ENCODE measurements at places on chromosomes 7 and 10. TPM values are rescaled to one million over a fixed set of nuclear protein-coding genes. Genes with fewer than 3 reads are reported as not detected.

The SMIM30 gene
- total RNA-seq: 49.7 TPM

The PRSS37 gene
- total RNA-seq: not detected

The HMX2 gene
- 1.3 TPM for total RNA-seq

The CDC14C gene
- total RNA-seq: not detected

- no peak for DNase-seq
Measured at GRCh38 chr7:106369816-106370215, 85.0 kb upstream of the NAMPT start.

DNA sequence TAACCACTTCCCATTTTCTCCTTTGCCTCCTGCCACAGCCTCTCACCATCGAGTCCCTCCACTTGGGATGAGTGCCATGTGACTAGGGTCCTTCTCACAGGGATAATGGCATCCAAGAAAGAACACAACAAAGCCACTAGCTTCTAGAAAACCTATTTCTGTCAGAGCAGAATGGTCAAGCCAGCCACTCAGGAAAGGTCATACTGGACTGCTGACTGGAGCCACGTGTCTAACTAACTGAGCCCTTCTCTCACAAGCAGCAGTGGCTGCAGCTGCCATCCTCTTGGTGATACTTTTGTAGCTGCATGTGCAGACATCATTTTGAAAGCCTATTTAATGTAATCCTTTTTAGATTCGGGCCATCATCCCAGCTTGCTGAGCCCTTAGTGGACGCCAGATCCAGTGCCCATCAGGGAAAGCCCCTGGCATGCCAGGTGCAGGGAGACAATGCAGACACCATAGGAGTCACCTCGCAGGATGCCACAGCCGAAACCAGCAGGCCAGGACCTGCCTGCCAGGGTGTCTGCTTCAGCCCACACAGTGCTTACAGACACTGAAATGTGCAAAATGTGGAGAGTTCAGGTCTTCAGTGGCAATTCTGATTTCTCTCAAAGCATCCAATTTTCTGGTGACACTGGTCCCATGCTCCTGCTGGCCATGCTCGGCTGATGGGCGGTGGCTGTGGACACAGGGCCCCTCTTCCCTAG, 98.3 kb upstream of the DDC start:
- DNase-seq: no peak

GRCh38 chr10:13414855-13415254, 66.8 kb upstream of the SEPHS1 start:
- no peak for DNase-seq

DNA sequence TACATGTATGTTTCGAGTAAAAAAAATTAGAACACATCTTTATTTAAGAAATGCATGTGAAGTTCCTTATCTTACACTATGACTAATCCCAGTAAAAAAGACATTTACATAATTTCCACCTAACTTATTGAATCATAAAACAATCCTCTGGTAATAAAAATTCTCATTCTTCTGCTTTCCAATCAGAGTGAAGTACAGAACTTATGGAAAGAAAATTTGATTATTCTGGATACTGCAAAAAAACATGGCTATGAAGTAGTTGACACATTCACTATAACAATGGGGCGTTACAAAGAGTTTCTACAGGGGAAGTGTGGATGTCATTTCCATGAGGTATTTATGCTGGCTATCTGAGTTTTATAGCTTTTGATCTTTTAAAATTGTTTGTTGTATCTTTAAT, 57.7 kb upstream of the WNT16 start:
- DNase-seq: no peak

DNA sequence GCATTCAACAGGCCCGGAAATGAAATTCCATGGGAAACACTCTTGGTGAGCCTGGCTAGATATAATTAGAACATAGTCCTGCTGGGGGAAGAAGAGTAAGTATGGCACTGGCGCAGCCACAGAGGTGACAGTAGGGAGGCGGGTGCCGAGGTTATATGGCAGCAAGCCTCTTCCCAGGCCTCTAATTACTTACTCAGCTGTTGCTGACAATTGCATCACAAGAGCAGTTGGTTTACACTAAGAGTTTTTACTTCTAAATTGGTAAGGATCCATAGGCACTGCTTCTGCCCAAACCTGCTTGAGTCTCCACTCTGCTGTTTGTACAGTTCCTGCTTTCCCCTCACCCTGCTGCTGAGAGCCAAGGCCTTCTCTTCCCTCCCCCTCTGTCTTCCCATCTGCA, 93.3 kb upstream of the DUSP5 start:
- no peak for DNase-seq

DNA sequence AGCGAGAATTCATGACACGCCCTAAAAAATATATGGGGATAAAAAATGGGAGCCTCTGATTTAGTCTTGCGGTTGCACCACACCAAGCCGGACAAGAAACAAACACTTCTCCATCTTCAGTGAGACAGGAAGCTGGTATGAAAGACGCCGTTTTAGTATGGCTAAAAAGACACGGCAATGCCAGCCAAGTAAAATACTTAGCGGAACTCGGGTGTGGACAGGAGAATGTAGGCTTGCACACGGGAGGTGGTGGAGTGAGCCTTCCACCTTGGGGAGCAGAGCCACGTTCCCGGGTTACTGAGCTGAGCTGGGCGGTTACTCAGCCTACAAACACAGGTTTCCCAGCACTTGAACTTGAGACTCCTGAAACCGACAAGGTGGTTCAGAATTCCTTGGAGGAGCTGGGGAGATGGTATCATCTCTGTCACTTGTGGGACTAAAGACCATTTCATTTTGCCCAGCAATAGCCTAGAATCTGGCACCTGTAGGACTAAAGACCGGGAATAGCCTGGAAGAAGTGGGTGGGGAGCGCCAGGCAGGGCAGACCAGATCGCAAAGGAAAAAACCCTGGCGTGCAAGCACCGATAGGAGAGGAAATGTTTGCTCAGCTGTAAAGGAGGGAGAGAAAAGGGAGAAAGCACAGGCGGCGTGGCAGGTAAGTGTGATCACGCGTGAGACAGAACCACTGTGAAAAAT, 34.8 kb upstream of the SEPHS1 start:
- DNase-seq: no peak

DNA sequence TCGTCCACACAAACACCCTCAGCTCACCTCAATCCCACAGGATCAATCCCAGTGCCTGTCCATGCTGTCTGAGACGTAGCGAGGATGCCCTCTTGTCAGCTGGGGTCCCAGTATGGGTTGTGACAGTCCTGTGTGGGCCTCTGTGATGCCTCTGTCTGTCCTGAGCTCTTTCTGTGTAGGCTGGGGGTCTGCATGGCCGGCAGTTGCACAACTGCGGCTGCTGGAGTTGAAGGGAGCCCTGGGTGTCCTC, 12.4 kb downstream of the ANTXRL start:
- no peak for DNase-seq

DNA sequence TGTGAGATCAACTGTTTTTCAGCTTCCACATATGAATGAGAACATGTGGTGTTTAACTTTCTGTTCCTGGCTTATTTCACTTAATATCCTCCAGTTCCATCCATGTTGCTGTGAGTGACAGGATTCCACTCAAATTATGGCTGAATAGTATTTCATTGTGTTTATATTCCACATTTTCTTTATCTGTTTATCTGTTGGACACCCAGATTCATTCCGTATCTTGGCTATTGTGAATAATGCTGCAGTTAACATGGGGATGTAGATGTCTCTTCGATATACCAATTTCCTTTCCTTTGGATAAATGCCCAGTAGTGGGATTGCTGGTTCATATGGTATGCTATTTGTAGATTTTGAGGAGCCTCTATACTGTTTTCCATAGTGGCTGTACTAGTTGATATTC, 47.9 kb downstream of the GALNT11 start:
- DNase-seq: no peak

GRCh38 chr10:86023931-86024280, 342.7 kb downstream of the GRID1 start:
- no peak for DNase-seq

- no peak for DNase-seq
Measured at GRCh38 chr7:34015651-34016050, 110.3 kb downstream of the BMPER start.

- DNase-seq: no peak
Measured at GRCh38 chr10:22148961-22149360, 68.9 kb downstream of the EBLN1 start.

- no peak for DNase-seq
Measured at GRCh38 chr7:128878226-128879105, 15.8 kb downstream of the ATP6V1F start.

- DNase-seq: no peak
Measured at GRCh38 chr10:126027692-126028091, 131.3 kb downstream of the FANK1 start.

- DNase-seq: peak; percentile 22
Measured at GRCh38 chr10:130808686-130809085, 502.8 kb downstream of the TCERG1L start.

DNA sequence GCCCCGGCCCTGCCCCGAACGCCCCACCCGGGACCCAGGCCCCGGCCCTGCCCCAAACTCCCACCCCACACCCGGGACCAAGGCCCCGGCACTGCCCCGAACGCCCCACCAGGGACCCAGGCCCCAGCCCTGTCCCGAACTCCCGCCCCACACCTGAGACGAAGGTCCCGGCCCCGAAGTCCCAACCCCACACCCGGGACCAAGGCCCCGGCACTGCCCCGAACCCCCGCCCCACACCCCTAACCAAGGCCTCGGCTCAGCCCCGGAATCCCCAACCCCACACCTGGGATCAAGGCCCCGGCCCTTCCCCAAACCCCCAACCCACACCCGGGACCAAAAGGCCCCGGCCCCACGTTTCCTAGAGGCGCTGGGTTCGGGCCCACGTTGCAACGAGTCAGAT, 1.1 kb upstream of the LARP4B start:
- no peak for DNase-seq

GRCh38 chr7:25775999-25776743, 375.8 kb upstream of the NFE2L3 start:
- DNase-seq: no peak

GRCh38 chr7:105655067-105655466, 73.8 kb upstream of the EFCAB10 start:
- no peak for DNase-seq

GRCh38 chr7:130398526-130399090, 18.3 kb downstream of the CPA1 start:
- no peak for DNase-seq

- no peak for DNase-seq
Measured at GRCh38 chr7:20199015-20199737, 18.0 kb downstream of the MACC1 start.

DNA sequence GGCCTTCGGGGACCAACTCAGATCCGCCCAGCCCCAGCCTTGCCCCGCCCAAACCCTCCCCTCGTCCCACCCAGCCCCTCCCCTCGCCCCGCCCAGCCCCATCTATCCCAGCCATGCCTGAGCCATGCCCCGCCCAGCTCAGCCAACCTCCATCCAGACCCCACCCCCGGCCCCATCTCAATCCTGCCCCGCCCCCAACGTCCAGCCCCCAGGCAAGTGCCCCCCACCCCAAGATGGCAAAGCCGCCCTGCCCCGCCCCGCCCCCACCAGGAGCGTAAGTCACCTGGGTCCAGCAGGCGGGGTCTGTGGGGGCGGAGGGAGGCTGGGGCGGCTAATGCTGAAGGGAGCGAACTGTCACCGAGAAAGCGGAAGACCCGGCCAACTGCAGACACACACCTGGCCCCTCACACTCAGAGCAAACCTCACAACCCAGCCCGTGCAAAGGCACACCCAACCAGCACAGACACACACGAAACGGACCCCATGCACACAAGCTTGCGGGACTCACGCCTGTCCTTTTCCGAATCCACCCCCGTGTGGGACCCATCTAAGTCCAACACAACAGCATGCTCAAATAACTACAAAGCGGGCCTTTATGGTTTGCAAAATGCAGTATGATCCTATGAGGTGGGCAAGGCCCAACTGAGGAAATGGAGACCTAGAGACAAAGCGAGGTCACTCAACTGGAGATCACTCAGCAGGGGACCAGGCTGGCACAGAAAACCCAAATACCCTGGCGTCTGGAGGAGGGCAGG, 11.5 kb upstream of the OGA start:
- DNase-seq: no peak

DNA sequence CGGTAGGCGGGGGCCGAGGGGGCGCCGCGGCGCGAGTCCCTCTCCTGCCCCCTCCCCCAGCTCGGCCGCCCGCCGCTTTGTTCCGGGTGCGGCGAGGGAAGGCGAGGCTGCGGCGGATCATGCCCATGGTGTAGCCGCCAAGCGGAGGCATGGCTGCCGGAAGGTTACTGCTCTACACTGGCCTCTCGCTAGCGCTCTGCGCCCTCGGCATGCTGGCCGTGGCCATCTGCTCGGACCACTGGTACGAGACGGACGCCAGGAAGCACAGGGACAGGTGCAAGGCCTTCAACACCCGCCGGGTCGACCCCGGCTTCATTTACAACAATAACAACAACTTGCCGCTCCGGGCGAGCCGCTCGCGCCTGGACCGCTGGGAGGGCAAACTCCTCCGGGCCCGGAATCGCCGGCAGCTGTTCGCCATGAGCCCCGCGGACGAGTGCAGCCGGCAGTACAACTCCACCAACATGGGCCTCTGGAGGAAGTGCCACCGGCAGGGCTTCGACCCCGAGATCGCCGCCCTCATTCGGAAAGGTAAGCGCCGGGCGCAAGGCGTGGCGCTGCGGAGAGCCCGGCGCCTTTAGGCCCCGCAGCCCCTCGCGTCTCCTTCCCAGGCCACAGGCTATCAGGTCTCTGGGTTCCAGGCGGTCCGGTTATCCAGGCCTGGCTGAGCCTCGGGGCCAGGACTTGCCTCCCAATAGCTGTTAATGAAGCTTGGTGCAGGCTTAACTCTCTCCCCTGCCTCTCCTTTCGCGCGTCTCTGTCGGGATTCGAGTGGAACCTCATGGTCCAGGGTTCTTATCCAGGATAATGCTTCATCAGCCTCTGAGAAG, 513 bp downstream of the TMEM178B start:
- no peak for DNase-seq

- DNase-seq: no peak
Measured at GRCh38 chr7:11605749-11606148, 226.2 kb downstream of the THSD7A start.

All from H1 (cell line).